ENCODE measurements at places on chromosomes 3 and 15.

DNA sequence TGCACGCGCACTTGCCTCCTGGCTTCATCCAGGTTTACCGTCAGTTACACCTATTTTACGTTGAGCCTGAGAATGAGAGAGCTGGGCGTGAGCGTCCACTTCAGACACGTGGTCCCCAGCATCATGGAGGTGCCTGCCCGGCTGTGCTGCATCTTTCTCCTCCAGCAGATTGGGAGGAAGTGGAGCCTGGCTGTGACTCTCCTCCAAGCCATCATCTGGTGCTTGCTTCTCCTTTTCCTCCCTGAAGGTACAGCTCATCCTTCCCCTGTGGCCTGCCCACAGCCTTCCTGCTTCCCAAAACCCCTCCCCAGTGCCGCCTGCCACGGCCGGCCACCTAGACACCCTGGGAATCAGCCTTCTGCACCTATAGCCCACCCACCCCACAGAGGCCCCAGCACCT lies 31.6 kb downstream of the SLC22A14 start:
- no peak for DNase-seq

GRCh38 chr3:22371607-22372291 lies 620.7 kb upstream of the ZNF385D start:
- DNase-seq, result no peak

- no peak for DNase-seq
These were observed 11.5 kb downstream of the TATDN2 start for GRCh38 chr3:10259798-10260197.

GRCh38 chr3:98701071-98701675 lies 62.0 kb upstream of the ST3GAL6 start:
- no peak for DNase-seq

DNA sequence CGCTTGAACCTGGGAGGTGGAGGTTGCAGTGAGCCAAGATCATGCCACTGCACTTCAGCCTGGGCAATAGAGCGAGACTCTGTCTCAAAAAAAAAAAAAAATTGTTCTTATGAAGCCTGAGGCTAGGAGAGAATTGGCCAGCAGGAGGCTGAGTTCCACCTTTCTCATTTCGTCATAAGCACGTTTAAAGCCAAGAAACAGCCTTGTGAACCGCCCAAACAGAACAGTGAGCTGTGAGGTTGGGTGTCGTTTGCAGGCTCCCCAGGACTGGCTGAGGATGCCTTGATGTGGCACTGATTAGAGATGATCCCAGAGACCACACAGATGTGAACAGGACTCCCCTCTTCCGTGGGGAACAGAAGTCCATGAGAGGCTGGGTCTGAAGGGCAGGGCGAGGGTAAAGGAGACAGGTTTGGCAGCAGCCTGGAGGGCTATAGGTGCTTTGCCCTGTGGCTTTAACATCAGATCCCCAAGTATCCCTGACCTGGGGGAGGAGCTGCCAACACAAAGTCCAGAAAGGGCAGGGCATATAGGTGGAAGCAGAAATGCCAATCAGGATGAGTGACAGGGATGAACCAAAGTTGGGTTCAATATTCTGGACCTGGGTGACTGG lies 52.9 kb downstream of the CLEC3B start:
- no peak for DNase-seq

All from activated CD8-positive, alpha-beta memory T cell treated with anti-CD3 and anti-CD28 coated beads, Interleukin-2, amount 10 ng/mL, durations not matched to agents 7 days and 5 days (primary cell).